ENCODE measurements at places on chromosomes 7 and 10. TPM values are rescaled to one million over a fixed set of nuclear protein-coding genes. Genes with fewer than 3 reads are reported as not detected.

DNA sequence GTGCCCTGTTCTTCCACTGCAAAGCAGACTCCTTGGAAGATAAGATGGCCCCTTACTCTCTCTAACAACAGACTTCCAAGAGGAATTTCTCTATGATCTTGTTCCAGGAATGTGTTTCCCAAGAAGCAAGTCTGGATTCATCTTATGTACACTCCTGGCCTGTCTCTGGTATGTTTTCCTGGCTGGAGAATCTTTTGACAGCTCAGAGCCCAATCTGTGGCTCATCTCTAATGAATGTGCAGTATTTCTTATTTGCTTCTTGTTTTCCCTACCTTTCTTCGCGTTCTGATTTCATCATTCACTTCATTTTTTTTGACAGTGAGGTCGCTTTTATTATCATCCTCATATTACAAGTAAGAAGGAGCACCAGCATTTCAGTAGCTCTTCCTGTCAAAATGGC, 53.0 kb upstream of the PITRM1 start:
- no peak for DNase-seq

- peak; percentile 7 for DNase-seq
These were observed 4.2 kb downstream of the NUB1 start for GRCh38 chr7:151345576-151346469.

GRCh38 chr7:1555813-1556543, at the start of gene TMEM184A:
Gene TMEM184A, minus strand, starts transcription at chr7:1556205. Its CDS starts 721 bp downstream, at chr7:1555484.
- peak; percentile 53 for DNase-seq

GRCh38 chr7:151917791-151918509, 38.3 kb upstream of the GALNTL5 start:
- no peak for DNase-seq

- peak; percentile 65 for DNase-seq
These were observed 223.4 kb downstream of the BMPER start for GRCh38 chr7:34128762-34129161.

- no peak for DNase-seq
These were observed 2.8 kb upstream of the AHCYL2 start for GRCh38 chr7:129222064-129222463.

DNA sequence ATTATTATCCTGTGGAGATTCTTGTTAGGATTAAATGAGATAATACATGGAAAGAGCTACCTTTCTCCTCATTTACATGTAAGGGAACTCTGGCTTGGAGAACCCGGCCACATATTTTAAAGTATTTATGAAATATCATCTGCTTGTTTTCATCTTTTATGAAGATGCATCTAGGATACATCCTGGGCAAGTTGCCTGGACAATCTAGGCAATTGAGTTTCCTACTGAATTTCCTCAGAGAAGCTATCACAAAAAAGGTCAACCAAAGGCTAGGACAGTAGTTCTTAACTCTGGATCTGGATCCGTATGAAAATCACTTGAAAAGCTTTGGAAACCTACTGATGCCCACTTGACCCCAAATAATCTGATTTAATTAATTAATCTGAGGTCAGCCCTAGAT, 140.7 kb downstream of the MTPAP start:
- DNase-seq = no peak

DNA sequence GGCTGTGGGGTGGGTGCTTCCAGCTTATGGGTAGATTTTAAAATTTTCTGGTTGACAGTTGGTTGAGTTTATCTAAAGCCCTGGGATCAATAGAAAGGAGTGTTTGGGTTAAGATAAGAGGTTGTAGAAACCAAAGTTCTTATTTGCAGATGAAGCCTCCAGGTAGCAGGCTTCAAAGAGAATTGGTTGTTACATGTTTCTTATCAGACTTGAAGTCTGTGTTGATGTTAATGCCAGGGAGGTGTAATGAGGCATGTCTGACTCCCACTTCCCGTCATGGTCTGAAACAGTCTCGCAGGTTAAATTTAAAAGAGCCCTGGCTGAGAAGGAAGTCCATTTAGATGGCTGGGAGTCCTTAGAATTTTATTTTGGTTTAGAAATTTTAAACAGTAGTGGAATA, 165.2 kb upstream of the TMEM72 start:
- peak; percentile 67 for DNase-seq

DNA sequence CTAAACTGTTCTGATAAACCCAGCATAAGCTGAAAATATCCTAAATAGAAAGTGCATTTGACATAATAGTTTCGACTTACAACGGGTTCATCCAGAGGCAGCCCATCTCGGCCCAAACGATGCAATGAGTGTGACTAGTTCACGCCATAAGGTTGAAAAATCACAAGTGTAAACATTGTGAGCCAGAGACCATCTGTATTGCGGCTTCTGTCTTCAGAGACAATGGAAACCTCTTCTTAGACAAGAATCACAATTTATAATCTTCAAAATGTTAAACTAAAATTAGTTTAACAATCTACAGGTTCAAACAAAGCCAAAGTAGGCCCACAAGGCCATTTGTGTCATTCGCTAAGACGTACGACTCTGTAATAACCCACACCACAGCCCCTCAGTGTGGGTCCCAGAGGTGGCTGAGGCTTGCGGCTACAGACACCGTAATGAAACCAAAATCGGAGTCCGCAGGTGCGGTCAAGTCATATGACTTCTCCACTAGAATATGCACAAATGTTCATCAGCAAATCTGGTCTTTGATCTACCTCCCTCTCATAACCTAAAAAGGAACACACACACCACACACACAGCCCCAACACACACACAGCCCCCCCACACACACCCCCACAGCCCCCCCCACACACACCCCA, 81.8 kb downstream of the DIP2C start:
- DNase-seq = no peak

GRCh38 chr10:133422807-133423771, 1.3 kb downstream of the SPRN start:
- DNase-seq = no peak

DNA sequence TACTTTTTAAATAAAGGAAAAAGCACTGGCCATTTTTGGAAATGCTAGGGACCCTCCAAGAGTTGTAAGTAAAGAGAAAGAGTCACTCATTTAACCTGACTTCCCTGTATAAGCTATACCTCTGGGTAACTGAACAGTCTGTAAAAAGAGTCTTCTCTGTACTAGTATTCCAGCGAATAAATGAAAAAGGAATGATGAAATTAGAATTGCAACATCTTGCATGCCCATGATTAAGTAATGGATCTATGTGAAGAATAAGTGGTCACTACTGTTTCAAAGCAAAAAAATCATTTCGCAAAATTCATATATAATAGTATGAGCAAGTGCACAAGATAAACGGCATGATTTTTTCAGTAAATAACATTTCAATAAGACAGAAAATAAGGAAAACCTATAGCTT, 116.8 kb downstream of the ZFAND4 start:
- no peak for DNase-seq

DNA sequence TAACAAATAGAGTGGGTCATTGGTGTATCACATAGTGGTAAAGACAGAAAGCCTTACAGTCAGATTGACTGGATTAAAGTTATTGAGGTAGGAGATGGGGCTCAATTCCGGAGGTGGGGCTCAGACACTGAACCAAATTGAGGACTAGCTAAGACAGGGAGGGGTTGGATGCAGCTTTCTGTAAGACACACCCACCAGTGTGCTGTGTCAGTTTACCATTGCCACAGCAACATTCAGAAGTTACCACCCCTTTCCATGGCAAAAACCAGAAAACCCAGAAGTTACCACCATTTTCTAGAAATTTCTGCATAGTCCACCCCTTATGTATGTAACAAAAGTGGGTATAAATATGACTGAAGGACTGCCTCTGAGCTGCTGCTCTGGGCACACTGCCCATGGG, 167.6 kb upstream of the TMEM72 start:
- DNase-seq = no peak

DNA sequence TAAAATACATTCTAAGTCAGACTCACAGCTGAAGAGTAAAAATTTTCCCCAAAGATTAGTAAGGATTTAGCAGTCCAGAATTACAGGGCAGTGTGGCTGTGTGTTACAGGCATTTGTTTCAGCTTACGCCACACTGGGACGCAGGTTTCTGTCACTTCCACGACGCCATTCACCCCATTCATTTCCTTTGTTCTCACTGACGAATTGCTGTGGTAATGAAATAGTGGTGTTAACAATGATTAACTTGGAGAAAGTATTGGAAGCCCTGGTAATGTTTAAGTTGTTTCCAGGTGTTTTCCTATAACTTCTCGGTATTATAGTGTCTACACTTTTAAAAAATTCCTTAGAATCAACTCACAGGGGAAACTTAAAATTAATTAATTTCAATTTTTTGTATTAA, 370.9 kb downstream of the SH2D4B start:
- DNase-seq = no peak

- peak; percentile 72 for DNase-seq
These were observed 29.2 kb downstream of the COA1 start for GRCh38 chr7:43700059-43700501.

GRID2IP gene
- total RNA-seq = 0.02 TPM

ADARB2 gene
- total RNA-seq = not detected

OR2A42 gene
- total RNA-seq = not detected

SEMA3C gene
- 116 TPM for total RNA-seq

RPS24 gene
- 2,206 TPM for total RNA-seq

ANKRD22 gene
- not detected for total RNA-seq

HBP1 gene
- 61.5 TPM for total RNA-seq
